ENCODE measurements at places on chromosomes 3 and 15.

GRCh38 chr15:101498717-101499480 is 9.4 kb upstream of the PCSK6 start:
- no peak for DNase-seq

GRCh38 chr15:33132722-33133345 is 61.7 kb downstream of the FMN1 start:
- peak; percentile 59 for DNase-seq

DNA sequence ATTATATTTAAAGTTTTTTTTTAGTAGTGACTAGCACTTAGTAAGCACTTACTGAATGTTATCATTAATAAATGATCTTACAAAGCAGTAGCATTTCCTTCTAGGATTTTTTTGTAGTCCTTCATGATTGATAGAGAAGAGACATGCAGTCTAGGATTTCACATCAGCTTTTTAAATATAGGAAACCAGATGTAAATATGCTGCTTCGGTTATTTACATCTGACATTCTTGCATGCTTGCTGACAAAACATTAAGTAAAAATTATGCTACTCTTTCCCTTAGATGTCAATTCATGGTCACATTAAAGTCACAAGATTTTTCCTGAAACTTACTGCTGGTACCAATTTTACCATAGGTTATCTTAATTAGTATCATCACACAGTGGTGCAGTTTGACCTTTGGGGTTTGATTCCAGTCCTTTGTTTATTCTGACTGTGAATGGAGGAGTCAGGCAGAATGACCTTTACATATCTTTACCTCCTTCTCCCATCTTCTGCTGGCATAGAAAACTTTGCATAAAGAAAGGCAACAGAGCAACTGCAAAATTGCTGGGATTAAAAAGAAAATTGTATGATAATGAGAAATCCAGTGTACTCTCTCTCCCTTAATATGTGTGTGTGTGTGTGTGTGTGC is 286.5 kb downstream of the LPP start:
- DNase-seq = no peak

DNA sequence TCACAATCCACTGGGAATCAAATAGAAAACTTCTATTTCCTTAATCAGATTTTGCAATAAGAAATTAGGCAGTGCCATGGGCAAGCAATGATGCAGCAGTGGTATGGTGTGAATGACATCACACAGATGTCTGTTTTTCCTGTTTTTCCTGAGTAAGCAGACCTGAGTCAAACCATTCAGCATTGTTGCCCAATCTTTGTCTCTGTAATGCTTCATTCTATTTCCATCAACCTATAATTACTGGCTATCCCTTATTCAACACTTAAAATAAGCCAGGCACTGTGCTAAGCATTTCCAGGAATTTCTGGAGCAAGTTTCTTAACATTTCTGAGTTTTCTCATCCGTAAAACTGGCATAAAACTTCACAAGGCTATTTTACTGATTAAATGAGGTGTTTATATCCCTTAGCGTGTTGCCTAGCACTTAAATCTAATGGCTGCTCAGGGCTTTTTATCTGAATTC is 11.3 kb upstream of the OXSR1 start:
- no peak for DNase-seq

DNA sequence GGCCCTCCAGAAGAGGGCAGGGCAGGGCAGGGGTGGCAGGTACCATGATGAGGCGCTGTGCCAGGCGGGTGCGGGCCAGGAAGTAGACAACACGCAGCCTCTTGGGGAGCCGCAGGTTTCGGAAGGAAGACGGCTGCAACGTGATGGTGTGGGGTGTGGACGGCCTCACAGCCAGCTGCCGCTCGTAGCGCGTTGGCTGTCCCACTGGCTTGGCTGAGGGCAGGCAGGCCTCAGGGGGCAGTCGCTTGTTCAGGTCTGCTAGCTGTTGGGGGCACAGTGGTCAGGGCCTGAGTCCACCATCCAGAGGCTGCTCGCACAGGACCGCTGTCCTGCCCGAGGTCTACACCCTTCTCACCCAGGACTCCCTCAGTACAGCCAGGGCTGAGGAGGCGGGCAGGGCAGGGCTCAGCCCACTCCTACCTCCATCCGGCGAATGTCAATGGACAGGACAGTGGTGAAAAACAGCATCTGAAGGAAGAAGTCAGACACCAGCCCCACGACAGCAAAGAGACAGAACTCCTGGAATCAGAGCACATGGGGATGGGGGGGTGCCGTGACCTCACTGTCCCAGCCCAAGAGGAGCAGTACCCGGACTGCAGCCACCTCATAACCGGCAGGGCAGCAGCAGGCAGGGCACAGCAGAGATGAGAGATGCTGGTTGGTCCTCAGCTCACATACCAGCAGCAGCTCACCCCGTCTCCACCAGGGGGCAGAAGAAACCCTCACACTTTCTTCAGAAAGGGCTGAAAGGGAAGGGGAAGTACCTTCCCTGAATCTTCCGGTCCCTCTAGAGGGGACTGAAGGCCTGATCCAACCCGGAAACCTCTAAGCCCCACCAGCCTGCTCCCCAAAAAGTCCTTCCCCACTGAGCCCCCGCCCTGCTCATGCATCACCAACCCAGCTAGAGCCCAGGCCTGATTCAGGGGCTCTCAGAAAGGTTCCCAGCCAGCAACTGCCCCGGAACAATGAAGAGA is 40.0 kb downstream of the PTPN23 start:
- DNase-seq = peak; percentile 84

DNA sequence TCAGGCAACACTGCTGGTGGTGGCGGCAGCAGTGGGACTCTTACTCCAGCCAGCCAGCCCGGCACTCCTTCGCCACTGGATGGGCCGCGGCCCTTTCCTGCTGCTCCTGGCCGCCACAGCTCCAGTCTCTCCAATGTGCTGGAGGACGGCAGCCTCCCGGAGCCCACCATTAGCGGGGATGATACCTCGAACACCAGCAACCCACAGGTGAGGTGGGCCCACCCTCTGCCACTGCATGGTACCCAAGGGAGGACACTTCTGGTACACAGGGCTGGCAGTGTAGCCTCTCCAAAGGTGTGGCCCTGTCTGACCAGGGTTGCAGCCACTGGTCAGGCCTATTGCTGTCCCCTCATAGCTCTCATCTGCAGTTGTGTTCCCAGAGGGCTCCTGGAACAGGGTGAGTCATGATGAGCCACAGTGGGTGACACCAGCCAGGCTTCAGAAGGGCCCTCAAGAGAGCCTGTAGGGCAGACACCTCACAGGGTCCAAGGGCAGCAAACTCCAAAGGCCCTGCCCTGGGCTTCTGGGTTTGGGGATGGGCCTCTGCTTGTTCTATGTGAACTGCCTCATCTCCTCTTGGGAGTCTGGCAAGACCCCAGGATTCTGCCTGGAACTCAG is 20.8 kb downstream of the NBEAL2 start:
- DNase-seq = no peak

DNA sequence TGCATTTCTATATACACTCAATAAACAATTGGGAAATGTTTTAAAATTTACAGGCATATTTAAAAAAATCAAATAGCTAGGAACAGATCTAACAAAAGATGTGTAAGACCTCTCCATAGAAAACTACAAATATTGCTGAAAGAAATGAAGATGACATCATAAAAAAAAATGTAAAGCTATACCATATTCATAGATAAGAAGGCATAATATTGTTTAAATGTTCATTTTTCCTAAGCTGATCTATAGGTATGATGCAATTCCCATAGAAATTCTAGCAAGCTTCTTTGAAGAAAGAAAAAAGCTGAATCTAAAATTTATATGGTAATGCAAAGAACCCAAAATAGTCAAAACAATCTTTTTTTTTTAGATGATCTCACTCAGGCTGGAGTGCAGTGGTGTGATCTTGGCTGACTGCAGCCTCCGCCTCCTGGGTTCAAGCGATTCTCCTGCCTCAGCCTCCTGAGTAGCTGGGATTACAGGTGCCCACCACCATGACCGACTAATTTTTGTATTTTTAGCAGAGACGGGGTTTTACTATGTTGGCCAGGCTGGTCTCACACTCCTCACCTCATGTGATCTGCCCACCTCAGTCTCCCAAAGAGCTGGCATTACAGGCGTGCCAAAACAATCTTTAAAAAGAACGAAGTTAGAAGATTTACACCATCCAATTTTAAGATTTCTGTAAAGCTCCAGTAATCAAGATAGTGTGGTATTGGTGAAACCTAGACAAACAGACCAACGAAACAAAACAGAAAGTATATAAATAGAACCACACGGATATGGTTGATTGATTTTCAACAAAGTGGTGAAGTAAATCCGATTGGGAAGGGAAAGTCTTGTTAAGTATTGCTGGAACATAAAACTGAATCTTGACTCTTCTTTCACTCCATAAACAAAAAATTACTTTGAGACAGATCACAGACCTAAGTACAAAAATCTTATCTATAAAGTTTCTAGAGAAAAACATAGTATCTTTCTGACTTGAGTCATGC is 6.3 kb upstream of the BHLHE40 start:
- no peak for DNase-seq

DNA sequence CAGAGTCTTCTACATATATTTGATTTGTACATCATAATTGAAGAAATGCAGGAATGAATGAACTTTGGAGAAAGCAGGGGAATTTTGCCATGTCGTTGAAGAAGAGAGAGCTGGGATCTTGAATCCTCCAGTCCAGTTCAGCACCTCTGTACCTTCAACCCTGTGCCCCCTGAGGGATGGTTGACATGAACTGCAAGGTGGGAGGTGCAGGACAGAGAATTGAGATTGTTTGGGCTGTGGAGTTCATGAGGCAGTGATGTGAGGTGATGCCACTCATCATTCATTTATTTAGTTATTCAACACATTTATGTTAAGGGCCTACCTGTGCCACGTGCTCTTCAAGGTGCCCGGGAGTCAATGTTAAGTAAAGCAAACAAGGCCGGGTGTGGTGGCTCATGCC is 104.6 kb downstream of the ARNT2 start:
- DNase-seq = no peak

DNA sequence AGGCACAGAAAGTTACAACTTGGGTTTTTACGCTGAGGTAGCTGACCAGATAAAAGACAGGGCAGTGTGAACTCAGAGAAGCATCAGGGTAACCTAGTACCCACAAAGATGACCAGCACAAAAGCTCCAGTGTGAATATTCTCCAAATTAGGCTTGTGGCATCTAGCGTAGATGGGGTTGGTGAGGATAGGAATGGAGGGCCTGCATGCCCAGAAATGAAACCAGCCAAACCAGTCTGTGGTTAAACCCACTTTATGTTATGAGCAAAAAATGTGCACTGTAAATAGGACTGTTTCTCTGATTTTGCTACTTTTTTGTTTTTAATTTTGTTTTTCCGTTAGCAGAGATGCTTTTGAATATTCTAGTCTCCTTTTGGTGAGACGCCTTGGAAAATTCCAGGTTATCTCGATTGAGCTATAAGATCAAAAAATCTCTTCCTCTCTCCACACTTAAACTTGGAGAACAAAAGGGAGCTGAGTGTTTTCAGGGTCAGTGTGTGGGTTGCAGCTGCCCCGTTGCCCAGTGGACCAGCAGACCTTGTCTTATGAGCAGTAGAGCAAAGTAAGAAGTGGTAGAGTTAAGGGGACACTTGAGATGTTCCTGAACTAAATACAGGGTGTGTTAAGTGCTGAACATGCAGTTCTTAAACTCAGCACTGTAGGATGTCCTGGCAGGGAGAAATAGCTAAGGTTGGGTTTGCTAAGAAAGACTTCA is 132.9 kb downstream of the C3orf38 start:
- DNase-seq = no peak

DNA sequence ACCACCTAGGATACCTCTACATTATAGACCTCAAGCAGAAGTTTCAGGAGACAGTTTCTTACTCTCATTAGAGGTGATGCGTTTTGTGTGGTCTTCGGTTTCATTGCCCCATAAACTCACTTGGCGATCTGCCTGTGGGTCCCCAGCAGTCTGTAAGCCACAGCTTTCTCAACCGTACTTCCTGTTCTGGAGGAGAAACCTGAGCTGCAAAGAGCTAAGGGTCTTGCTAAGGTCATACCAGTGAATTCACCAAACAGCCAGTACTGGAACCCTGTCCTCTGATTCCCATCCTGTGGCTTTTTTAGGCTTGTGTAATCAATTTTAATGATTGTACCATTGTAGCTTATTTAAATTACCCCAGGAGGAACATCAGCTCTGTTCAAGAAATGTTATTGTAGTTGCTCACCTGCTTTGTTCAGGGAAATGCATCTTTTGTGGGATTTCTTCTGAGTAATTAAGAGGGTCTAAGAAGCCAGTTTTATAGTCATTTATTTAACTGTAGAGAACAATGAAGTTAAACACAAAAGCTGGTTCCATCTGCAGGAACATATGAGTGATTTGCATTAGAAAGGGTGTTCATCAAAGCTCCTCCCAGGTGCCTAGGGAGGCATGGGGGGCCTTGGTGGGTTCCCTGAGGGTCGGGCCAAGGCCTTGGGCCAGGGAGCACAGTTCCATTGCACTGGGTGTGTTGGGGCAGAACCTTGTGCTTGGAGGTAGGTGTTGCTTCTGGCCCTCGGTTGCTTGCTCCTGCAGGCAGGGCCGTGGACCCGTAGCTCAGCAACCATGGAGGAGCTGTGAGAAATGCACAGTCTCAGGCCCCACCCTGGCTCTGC is 69.6 kb downstream of the APBA2 start:
- DNase-seq = no peak

GRCh38 chr15:58284293-58284692 is 146.1 kb downstream of the AQP9 start:
- no peak for DNase-seq

- DNase-seq = peak; percentile 12
These were observed at the start of gene CSPG5 for GRCh38 chr3:47578691-47579632. Gene CSPG5 (minus strand): TSS chr3:47578865. CDS start chr3:47578693, 172 bp downstream.

GRCh38 chr3:5019411-5020241 is 40.4 kb downstream of the BHLHE40 start:
- DNase-seq = no peak

GRCh38 chr3:29515451-29515850 is 234.6 kb downstream of the RBMS3 start:
- no peak for DNase-seq

- no peak for DNase-seq
These were observed 32.3 kb downstream of the STOML1 start for GRCh38 chr15:73959801-73960200.

DNA sequence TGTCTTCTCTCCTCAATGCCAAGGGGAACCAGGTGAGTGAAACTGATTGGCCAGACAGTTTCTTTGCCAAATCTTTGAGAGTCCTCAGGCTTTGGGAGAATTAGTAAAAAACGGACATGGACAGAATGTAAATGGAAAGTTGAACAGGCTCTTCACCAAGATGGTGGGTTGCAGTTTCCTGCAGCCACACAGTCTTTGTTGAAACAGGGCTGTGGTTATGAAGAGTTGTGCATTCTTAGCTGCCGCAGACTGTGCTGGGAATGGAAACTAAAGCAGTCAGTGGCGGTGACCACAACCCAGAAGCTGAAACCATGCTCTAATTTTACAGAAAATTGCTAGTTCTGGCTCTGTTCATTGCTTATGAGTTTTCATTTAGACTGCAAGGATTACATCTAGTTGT is 42.1 kb upstream of the TASOR start:
- DNase-seq = no peak

- DNase-seq = no peak
These were observed 18.2 kb downstream of the VGLL4 start for GRCh38 chr3:11625376-11626083.

GRCh38 chr3:138398791-138399575 is 35.4 kb upstream of the ESYT3 start:
- DNase-seq = no peak

- no peak for DNase-seq
These were observed 317.4 kb downstream of the PLOD2 start for GRCh38 chr3:145843561-145843960.

Measured in ACHN (cell line).